Brain pericyte (primary cell): ENCODE measurements at places on chromosomes 1 and 21.

- DNase-seq, result no peak
Measured at GRCh38 chr1:214520544-214521165, 30.7 kb downstream of the PTPN14 start.

DNA sequence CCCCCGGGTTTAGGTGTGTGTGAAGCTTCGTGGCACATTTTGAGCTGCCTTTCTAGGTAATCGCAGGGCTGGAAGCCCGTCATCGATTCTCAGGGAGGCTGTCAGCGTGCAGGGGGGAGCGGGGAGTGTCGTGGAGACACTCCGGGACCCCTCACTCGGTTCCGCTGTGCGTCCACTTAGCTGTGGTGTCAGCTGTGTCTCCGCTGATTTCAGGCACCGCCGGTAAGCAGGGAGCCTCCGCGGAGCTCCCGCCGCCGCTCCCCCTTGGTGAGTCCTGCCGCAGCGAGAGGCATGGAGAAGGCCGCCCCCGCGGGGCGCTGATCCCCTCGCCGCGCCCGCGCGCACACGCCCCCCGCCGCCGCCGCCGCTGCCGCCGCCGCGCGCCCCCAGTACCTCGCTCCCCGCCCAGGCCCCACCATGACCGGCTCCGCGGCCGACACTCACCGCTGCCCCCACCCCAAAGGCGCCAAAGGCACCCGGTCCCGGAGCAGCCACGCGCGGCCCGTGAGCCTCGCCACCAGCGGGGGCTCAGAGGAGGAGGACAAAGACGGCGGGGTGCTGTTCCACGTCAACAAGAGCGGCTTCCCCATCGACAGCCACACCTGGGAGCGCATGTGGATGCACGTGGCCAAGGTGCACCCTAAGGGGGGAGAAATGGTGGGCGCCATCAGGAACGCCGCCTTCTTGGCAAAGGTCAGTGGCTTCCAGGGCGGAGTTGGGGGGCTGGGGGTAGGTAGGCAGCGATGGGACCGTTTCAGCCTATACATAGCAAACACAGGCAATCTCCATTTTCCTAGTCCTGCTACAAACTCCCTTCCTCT lies 995 bp downstream of the VASH2 start:
- DNase-seq, result no peak

GRCh38 chr1:25640646-25641328 lies 24.2 kb downstream of the MAN1C1 start:
- DNase-seq, result no peak

DNA sequence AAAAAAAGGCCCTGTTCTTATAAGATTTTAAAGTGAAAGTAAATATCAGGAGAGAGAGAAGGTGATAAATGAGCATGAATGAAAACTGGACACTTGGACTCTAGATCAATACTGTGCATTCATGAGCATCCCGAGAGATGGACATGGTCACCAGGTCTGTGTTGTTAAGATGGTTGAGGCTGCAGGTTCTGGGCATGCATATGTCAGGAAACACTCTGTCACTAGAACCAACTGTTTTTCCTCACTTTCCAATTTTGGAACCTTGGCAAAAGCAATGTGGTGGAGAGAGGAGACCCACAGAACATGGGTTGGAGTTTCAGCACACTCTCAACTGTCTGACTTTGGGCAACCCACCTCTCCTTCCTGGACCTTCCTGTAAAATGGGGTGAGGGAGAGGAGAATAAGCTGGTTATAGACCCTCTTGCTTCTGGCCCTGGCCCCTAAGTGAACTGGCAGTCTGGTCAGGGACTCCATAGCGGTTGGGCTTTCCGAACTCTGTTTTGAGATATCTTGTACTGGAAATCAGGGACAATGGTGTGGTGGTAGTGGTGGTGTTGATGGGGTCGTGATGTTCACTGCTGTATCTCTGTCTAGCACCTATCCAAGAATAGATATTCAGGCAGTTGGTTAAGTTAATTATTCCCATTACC lies 4.2 kb downstream of the MAN1C1 start:
- DNase-seq, result no peak

DNA sequence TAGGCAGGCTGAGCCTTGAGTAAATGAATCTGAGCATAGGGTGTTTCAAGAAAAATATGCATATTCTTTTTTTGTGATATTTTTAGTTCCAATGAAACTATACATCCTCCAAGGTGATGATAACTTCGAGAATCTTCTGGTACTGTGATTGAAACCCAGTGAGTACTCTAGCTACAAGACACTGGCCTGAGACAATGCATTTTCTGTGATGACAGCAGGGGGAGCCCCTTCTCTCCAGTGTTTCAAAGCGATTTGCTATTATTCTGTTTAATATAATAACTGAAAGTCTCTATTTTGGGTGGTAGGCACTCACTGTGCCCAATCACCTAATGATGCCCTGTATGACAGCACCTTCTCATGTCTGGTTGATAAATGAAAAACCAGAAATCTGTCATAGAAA lies 12.1 kb downstream of the IRF2BP2 start:
- DNase-seq, result no peak

DNA sequence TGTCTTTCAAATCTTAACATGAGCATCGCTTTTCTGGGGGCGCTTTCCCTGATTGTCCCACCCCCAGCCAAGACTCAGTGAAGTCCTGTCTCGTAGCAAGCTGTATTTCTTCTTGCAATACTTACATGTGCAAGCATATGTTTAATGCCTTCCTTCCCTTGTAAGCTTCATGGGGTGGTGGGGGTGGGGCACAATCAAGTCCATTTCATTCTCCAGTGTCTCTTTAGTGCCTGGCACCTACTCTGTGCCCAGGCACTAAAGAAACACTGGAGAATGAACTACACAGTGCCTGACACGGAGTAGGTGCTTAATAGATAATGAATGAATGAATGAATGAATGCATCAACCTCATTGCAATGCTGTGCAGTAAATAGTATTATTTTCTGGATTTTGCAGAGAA lies 143.1 kb downstream of the PLPP3 start:
- no peak for DNase-seq

- no peak for DNase-seq
Measured at GRCh38 chr1:61361931-61362330, 279.6 kb downstream of the NFIA start.

- no peak for DNase-seq
Measured at GRCh38 chr1:248892590-248892989, 13.4 kb upstream of the PGBD2 start.

DNA sequence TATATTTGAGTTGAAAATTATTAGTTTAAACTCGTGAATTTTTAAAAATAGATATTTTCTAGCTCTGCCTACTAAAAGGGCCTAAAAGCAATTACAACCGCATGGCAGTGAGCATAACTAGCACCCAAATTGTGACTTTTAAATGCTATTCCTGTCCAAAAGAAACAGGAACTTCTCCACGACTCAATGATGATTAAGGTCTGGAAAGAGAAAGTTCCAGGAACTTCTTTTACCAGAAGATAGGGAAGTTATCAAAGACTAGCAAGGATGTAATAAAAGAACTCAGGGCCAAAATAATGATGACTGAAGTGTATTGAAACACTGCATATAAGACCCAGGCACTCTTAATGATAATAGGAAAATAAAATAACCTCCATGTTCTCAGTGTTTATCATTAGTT lies 313.0 kb downstream of the PLPP3 start:
- no peak for DNase-seq

GRCh38 chr1:47593013-47593568 lies 155.2 kb downstream of the FOXD2 start:
- DNase-seq, result no peak

- no peak for DNase-seq
Measured at GRCh38 chr1:173205146-173206051, 1.7 kb downstream of the TNFSF4 start.
